ENCODE measurements at places on chromosomes 6 and 20.

DNA sequence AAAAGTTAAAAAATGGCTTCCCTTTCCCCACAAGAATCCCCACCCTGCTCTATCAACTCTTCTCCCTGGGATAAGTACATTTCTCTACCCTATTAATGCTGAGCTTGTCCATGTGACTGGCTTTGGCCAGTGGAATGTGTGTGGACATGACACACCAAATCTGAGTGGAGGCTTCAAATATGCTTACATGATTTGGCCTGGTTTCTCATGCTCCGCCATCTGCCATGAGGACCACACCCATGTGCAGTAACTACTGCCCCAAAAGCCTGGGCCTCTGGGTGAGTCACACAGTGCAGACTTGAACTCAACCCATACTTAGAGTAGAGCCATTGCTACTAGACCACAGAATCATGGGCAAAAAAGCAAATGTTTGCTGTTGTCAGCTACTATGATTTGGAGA is 65.4 kb downstream of the PRND start:
- no peak for DNase-seq

- DNase-seq: no peak
Measured at GRCh38 chr6:167275436-167275835, 15.7 kb upstream of the UNC93A start.

DNA sequence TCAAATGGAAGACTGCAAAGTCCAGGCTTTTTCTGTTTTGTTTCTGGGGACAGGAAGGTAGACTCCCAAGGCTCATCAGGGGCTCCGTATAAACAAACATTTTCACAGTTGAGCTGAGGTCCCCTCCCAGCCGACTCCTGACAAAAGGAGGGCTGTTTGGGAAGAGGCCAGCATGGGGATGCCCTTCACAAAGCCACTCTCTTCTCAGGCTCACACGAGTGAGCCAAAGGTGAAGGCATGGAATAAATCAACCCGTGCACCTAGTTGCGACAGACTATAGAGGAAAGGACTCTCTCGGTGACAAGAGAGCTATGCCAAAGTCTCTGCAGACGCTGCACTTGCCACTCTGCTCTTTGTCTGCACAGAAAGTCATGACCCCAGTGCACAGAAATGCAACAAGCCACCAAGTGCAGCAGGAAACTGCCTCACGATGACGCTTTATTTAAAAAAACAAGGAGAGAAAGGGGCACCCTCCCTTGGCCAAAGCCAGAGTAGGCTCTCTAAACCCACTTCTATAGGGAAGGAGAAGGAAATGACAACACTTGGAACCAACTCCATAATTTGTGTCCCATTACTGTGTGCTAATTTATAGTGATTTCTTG is 21.0 kb downstream of the JAG1 start:
- no peak for DNase-seq

GRCh38 chr6:12012558-12013306 is 620 bp downstream of the HIVEP1 start:
- peak; percentile 82 for DNase-seq

- DNase-seq: no peak
Measured at GRCh38 chr20:7656687-7657467, 283.4 kb downstream of the HAO1 start.

DNA sequence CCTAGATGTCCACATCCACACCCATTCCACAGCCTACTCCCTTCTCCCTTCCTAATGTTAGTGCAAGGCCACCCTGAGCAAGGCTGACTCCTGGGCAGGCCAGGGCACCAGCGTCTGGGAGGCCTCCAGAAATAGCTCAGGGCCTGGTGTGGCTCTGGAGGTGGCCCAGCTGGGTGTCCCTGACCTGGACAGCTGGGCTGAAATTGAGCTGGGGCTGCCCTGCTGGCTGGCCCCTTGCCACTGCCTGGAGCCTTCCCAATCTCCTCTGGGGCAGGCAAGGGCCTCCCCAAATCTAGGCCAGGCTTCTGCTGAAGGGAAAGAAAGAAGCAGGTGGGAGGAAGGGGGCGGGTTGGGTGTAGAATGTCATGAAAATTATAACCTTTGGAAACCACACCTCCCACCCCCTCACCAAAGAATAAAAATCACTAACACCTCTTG is 2.1 kb downstream of the FAM110A start:
- no peak for DNase-seq

DNA sequence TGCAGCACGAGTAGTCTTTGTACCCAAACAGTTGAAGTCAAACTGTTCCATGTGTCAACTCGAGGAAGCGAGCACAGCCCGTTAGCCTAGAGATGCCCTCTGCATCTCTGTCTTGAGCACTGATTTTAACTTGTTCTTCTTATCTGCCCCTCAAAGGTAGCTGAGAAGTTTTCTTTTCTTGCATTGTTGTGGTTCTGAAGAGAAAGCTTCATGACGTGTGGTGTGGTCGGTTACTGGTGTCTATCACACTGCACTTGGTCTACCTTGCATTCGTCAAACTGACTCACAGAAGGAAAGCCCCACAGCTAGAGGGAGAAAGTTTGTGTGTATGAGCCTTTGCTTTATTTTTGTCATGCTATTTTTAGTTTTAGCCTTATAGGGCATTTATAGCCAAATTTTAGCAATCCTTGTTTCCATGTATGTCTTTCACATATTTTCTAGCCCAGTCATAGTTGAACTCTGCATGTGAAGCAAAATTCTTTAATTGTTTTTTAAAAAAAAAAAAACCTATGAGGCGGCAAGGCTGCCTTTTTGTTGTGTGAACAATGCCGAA is 115.1 kb downstream of the JAG1 start:
- no peak for DNase-seq

- DNase-seq: no peak
Measured at GRCh38 chr20:38754924-38755323, 6.7 kb downstream of the ACTR5 start.

- no peak for DNase-seq
Measured at GRCh38 chr6:52728394-52728793, 34.9 kb downstream of the GSTA2 start.

DNA sequence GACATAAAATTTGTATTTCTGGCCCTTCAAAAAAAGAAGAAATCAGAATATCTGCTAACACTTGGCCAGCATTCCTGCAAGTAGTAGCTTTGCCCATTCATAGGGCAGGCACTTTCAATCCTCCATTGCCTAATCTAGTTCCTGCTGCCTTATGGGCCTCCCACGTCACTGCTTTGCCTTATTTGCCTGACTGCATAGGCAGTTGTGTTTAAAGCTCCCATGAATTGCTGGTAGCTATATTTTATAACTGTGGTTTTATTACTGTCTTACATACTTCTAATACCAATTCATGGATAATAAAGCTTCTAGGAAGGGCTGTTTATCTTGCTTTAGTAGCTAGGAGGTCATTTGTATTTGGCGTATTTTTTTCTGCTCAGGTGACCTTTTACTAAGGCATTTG is 7.7 kb upstream of the SLC35A1 start:
- no peak for DNase-seq

- DNase-seq: peak; percentile 63
Measured at GRCh38 chr6:47405273-47405672, 72.3 kb upstream of the CD2AP start.

- DNase-seq: no peak
Measured at GRCh38 chr6:141830530-141830929, 302.2 kb upstream of the GJE1 start.

DNA sequence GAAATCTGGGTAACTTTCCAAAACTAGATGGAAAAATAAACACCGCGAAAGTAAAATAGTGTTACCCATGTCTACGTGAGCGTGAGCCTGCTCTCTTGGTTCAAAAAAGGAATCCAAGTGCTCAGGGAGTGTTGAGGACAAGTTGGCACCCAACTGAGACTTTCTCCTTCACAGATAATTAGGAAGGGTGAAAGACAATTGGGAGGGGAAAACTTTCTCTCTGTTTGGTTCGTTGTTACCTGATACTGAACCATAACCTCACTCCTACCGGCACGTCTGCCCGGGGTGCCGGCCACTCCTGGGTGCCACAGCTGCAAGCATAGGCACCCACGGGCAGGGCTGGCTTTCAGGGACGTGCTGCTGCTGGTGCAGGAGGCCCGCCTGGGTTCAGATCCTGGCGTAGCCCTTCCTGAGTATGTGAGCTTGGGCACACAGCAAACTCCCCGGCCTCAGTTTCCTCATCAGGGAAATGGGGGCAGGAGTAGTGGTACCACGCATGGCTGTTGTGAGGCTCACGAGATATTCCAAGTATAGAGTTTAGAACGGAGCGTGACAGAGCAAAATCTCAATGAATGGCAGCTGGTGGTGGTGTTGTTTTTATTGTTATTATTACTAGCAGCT is 38.2 kb upstream of the PMEPA1 start:
- DNase-seq: no peak

DNA sequence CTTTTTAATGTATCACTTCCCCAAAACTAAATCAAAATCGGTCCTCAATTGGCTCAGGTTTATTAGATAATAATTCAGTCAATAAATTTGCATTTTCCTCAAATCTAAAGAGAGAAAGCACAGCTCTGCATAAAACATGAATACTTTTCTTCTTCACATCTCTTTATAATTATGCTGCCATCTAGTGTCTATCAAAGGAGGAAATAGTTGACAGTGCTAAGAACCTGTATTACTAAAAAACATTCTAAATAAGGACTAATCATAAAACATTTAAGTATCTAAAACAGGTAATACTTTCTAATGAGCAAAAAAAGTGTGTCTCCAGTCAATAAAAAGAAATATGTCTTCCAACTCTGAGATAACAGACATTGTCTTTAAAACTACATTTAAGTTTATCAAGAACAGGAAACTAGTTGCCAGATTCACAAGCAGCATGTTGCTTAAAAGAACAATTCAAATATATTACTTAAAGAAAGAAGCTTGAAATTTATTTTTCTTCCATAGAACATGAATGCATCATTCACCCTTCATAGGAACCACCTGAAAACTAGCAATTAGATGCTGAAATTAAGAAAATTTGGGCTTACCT is 56.5 kb upstream of the DST start:
- no peak for DNase-seq

DNA sequence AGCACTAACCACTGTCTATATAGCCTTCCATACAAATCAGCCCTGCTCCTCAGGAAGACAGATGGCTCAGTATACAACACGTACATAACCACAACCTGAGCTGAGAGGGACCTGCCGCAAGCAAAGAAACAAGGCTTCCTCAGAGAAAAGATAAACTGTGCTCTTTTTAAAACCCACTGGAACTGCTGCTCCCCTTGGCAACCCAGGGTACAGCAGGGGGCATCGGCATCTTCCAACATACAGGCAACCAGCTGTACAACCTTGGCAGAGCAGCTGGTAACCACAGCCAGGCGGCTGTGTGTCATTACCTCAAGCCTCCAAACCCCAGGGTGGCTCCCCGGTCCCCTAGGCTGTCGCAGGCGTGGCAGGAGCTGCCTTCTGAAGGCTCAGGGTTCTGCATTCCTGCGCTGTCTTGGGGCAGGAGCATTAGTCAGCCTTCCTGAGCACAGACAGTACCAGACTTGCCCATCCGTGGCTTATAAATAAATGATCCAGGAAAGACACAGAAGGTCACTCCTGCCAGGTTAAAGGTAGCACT is 249.5 kb downstream of the ADGRG6 start:
- peak; percentile 6 for DNase-seq

DNA sequence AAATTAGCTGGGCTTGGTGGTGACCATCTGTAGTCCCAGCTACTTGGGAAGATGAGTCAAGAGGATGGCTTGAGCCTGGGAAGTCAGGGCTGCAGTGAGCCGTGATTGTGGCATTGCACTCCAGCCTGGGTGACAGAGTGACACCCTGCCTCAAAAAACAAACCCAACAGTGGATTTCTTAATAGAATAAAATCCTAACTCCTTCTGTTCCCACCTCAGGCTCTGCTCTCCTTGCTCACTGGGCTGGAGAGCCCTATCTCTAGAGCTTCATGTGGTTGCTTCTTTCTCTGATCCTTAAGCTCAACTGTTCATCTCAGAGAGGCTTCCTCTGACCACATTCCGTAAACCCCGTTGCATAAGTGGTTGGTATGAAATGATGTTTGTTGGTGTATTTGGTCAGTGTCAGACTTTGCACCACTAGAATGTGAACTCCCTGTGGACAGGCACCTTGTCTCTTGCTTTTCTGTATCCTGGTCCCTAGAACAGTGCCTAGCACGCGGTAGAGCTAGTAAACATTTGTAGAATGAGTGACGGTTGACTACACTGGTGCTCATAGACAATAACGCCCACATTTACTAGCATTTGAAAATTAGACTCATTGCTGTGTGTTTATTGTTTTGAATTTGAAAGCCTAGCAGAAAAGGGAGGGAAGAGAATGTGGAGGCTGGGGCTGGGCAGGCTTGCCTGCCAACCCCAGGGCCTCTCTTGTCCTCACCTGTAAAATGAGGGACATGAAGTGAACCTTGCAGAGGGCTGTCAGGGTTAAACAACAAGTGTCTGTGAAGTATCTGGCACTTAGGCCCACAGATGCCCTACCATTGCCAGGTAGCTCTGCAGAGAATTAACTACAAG is 4.2 kb downstream of the MAPRE1 start:
- no peak for DNase-seq

DNA sequence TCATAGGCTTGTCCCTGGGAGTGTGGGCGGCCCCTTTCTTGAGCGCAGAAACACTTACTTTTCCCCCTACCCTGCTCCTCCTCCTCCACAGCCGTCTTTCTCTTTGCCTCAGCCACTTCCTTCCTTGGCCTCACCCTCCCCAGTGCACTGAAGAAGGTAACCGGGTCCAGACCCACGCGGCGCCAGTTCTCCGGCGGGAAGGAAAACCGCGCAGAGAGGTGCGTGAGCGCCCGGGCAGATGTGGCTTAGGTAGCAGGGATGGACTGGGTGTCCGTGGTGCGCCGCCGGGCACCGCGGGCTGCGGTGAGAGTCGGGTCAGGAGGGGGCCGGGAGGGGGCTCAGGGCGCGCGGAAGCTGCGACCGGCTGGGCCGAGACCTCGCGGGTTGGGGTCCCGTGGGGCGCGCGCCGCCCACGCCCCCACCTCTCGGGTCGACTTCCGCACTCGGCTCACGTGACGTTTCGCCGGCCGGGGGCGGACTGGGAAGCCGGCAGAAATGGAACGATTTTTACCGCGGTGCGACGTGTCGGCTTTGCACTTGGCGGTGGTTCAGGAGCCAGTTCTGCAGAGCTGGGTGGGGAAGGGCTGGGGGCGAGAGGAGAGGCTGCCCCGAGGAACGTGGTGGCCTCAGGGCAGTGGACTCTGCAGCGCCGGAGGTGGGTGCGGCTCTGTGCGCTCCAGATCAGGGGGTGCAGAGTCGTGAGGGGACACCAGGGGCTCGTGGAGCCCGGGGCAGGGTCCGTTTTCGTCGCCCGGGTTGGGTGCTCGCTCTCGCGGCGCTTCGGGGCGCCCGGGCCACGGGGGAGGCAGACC is at the start of gene ABRACL:
Gene ABRACL (plus strand): TSS at position 88 of the 812 bp plus-strand sequence. CDS start 5,416 bp downstream, outside the sequence.
- peak; percentile 42 for DNase-seq

- no peak for DNase-seq
Measured at GRCh38 chr20:44171775-44172571, 15.0 kb downstream of the JPH2 start.

DNA sequence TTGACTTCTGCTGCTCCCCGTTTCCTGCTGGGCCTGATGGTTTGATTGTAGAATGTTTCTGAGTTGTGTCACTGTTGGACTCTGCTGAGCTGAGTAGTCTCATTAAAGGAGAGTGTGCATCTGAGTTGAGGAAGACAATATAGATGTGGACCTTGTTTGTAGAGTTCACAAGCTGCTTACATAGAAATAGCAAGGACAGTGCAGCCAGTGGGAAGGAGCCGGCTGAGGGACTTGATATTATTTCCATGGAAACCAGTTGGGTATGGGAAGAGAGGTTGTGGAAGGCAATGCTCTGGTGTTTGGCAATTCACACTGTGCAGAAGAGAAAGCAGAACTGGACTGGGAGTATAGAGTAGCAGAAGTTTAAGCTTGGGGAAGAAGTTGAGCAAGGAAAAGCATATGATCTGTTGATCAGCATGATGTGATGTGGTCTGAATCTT is 14.8 kb downstream of the IGF2R start:
- no peak for DNase-seq

- DNase-seq: no peak
Measured at GRCh38 chr6:35363293-35363750, 21.0 kb downstream of the PPARD start.

GRCh38 chr20:60482221-60483008 is 524.2 kb downstream of the CDH26 start:
- no peak for DNase-seq

Data from A549 (cell line).